ENCODE measurements at places on chromosomes 16 and 17.

DNA sequence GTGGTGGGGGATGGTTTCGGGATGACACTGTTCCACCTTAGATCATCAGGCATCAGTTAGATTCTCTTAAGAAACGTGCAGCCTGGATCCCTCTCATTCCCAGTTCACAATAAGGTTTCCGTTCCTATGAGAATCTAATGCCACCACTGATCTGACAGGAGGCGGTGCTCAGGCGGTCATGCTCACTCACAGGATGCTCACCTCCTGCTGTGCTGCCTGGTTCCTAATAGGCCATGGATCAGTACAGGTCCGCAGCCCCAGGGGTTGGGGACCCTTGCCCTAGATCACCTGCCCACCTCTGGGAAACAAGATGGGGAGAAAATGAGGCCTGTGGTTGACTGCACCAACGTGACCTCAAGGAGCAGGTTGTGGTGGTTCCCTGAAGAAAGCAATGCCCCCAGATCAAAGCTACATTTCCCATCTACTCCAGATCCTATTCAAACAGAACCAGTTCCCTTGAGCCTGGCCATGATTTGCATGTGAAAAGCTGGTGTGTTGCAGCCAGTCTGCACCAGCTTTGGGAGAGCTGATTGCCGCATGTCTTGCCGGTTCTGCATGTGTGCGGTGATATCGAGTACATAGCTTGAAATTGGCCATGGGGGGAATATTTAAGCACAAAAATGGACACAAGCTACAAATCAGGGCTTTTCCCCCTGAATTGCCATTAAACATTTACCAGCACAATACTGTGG, 183.2 kb upstream of the HSBP1 start:
- DNase-seq: no peak

DNA sequence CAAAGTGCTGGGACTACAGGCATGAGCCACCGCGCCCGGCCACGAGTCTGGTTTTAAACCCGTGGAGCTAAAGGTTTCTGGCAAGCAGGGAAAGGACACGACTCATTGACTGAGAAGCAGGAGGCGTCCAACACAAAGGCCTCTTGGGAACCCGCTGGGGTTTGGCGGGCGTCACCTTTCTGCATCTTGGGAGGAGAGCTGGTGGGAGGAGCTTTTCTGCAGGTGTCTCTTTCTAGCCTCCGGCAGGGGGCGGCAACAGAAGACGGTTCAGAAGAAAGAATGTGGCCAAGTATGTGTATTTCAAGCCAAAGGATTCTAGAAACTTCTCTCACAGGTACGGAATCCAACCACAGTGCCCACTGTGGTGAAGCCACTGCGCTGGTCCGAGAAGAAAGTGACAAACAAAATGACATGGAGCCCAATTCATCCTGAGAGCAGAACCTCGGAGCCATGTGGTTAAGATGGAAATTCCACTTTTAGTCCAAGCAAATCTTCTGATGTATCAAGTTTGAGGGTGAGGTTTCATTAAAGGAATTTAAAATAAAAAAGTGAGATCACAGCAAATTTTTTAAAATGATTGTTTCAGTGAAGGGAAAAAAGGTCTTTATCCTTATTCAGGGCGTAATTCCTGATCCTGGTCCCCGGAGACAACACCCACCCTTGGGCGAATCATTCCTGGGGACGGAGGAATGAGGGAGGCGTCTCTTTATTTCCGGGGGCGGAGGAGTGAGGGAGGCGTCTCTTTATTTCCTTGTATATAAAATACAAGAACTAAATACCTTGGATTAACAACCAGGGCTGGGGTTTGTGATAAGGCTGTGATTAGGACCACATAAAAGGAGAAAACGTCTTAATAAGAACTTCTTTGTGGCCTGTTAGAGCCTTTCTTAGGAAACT, 97.6 kb downstream of the MRM3 start:
- DNase-seq: no peak

DNA sequence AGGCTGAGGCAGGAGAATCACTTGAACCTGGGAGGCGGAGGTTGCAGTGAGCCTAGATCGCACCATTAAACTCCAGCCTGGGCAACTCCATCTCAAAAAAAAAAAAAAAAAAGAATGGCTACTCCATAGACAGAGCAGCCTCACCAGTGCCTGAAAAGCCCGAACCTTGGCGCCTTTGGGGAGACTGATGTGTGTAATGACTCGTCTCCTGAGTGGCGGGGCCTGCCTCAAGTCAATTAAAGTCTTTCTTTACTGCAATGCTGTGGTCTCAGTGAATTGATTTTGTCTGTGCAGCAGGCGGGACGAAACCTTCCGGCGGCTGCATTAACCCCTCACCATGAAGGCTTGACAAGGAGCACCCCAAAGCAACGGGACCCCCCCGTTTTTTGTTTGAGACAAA, 3.5 kb upstream of the UQCC4 start:
- DNase-seq: no peak

DNA sequence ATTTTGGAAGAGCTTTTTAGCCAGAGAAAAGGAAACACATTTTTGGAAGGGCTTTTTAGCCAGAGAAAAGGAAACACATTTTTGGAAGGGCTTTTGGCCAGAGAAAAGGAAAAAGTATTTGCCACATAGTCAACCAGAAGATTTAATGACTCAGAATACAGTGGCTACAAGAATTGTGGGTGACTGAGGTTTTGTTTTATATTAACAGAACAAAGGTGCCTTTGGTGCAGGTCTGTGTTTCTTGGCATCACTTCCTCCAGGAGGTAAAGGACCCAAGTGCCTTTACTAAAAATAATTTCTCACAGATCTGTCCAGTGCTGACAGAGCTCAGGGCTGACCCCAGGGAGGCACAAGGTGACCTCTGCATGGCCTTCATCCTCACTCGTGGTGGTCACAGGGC, 363.1 kb downstream of the CA10 start:
- no peak for DNase-seq

- DNase-seq: no peak
Observed at GRCh38 chr17:16281351-16281750, 64.3 kb downstream of the PIGL start.

DNA sequence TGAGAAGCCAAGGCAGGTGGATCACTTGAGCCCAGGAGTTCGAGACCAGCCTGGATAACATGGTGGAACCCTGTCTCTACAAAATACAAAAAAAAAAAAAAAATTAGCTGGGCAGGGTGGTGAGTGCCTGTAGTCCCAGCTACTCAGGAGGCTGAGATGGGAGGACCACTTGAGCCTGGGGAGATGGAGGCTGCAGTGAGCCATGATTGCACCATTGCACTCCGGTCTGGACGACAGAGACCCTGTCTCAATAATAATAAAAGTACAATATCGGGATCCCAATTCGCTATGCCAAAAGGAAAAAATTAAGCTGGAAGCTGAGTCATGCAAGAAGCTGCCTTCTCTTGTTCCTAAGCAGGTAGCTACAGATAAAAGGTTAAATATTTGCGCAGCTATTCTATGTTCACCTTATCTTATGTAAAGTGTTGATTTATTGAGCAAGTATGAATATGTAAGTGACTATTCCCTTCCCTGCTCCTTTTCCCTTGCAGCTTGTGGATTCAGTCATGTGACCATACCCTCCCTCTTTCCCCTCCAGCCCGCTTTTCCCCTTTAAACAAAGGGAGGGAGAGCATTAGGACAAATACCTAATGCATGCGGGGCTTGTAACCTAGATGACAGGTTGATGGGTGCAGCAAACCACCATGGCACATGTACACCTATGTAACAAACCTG, 112.0 kb downstream of the LITAF start:
- no peak for DNase-seq

- peak; percentile 54 for DNase-seq
Observed at GRCh38 chr17:30093463-30094147, 23.0 kb upstream of the NSRP1 start.

- DNase-seq: no peak
Observed at GRCh38 chr17:3916825-3917224, 560 bp upstream of the P2RX1 start.

- DNase-seq: peak; percentile 24
Observed at GRCh38 chr17:39573447-39574298, 34.0 kb downstream of the NEUROD2 start.

DNA sequence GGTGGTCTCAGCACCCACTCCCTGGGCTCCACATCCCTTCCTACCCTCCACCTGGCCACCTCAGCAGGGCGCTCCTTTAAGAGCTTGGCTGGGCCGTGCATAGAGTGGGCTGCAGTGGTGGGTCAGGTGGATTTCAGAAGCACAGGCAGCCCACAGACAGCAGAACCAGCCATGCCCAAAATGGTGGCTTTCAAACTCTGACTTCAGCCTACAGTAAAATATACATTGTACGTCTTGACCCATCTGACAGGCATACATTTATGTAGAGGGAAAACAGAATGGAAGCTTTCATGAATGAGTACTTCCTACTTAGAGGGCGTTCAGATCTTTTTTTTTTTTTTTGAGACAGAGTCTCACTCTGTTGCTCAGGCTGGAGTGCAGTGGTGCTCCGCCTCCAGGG, 26.0 kb upstream of the LASP1NB start:
- no peak for DNase-seq

DNA sequence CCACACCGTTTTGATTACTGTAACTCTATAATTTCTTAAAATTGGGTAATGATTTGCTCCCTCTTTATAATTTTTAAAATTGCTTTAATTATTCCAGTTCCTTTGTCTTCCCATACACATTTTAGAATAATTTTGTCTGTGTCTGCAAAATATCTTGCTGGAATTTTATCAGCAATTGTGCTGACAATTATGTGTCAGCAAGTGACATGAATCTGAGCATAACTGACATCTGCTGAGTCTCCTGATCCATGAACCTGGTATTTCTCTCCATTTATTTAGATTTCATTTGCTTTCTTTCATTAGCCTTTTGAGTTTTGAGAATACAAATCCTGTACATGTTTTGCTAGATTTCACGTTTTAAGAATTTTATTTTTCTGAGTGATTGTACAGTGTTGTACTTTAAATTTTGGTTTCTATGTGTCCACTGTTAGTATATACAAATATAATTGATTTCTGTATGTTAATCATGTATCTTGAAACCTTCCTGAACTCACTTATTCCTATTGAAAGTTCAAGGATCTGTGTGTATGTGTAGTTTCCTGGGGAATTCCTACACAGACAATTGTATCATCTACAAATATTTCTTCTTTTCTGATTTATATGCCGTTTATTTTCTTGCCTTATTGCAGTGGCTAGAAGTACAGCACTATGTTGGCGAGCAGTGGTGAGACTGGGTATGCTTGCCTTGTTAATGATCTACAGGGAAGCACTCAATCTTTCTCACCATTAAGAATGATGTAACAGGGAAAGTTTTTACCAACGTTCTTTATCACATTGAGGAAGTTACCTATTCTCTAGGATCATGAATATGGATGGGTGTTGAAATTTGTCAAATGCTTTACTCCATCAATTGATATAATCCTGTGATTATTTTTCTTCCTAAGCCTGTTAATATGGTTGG, 45.2 kb downstream of the N4BP1 start:
- DNase-seq: no peak

- no peak for DNase-seq
Observed at GRCh38 chr16:80114699-80115098, 426.1 kb upstream of the DYNLRB2 start.

DNA sequence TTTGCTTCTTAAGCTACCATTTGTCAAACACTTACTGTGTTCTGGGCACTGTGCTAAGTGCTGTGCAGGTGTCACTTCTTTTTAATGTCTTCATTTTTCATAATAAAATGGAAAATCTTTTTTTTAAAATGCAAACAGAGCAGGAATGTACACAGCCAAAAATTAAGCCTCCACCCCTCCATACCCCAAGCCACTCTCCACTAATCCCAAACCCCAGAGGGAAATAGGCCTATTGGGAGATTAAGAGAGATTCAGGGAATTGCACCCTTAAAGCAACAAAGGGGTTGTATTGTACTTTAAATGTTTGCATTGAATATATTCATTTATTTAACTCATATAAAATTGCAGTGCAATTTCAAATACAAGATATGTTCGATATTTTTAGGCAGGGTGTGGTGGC, 28.6 kb upstream of the GAN start:
- DNase-seq: no peak

DNA sequence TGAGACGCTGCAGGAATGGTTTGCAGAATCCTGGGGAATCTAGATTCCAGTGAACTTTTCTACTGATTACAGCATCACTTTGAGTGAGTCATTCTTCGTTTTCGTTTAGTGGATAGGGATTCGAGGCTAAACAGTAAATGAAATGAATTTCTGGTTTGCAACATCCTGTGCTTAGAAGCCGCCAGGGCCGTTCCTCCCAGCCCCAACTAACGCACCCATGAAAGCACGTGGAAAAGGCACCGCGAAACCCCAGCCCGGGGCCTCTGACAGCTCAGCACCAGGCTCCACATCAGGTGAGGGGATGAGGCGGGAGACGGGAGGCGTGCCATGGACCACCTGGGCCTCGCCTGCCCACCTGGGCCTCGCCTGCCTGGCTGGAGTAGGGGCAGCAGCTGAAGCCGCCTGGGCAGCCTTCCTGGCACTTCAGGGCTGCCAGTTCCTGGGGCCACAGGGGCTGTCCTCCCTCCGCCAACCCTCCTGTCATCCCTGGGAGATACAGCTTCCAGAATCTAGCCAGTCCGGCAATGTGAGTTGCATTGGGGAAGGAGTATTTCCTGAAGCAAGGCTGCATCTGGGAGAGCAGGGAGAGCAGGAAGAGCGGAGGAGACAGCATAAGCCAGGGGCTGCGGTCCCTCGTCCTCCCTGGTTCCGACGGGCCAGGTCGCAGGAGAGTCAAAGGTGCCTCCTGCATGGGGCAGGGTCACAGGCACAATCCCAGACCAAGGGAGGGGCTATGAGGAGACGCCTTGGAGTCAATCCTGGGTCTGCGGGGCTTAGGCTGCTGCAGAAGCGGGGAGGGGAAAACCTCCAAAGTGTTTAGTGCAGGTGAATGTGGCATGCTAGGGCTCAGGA, 78.4 kb downstream of the RPH3AL start:
- DNase-seq: no peak

DNA sequence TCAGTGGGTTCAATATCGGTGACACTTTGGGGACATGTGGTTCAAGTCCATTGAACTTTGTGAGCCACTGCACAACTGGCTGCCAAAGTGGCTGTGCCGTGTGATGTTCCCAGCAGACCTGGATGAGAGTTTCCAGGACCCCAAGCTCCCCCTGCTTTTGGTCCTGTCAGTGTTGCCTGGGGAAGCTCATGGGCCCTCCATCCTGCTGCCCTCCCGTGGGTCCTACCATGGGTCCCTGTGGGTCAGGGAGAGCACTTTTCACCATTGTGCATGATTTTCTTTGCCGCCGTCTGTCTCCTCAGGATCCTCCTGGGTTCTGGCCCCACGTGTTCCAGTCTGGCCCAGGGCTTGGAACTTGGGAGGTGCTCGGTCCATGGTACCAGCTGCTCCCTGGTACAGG, 38.1 kb downstream of the LGALS9 start:
- DNase-seq: no peak

- no peak for DNase-seq
Observed at GRCh38 chr16:7524419-7524818, 191.8 kb downstream of the RBFOX1 start.

- peak; percentile 87 for DNase-seq
Observed at GRCh38 chr17:62968445-62968923, 2.4 kb downstream of the TANC2 start.

- no peak for DNase-seq
Observed at GRCh38 chr17:72618001-72618509, 474.4 kb downstream of the SLC39A11 start.
